ENCODE measurements at places on chromosomes 5 and 9. TPM values are rescaled to one million over a fixed set of nuclear protein-coding genes. Genes with fewer than 3 reads are reported as not detected.
A peak's percentile ranks its signal among the peaks of the same experiment; 100 is the strongest.

NUTM2G gene
- total RNA-seq: not detected

DNA sequence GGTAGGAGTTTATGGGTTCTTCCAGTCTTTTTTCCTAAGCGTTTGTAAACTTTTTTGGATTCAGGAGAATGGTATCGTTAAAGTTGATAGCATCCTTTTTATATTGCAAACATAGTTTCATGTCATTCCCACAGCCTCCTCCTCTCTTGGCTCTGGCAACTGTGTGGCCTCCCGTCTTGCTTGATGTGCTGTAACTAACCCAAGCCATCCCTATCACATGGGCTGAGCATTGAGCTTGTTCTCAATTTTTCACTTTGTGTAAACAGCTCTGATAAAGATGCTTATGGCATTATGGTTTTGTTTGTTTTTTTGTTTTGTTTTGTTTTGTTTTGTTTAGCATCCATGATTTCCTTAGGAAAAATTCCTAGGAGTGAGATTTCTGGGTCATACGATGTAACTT, 4.6 kb downstream of the STKLD1 start:
- DNase-seq: no peak

GRCh38 chr5:162068412-162068811, 839 bp downstream of the GABRG2 start:
- peak; percentile 7 for DNase-seq

OR1J2 gene
- 0.32 TPM for total RNA-seq

NR3C1 gene
- 55.7 TPM for total RNA-seq

DNA sequence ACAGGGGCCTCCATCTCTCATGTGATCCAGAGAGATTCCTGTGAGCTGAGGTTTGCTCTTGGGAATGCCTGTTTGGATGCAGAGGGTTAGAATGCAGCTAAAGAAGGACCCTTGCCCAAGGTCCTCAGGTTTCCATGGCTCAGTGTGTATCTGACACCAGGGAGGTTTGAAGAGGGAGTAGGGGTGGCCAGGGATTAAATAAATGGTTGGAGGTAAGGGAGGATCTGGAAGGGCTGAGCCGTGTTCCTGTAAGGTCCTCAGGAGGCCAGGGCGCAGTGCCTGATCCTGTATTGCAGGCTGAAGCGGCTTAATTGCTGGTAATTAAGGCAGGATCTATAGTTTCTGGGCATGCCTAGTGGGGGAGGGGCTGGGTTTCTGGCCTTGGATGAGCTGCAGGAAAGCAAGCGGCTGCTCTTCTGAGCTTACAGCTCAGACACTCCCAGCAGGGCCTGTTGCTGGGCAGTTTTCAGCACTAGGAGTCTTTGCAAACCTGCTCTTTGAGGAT, 41.5 kb upstream of the MAP1B start:
- DNase-seq: peak; percentile 15

- peak; percentile 81 for DNase-seq
Measured at GRCh38 chr9:114003758-114004157, 74.3 kb downstream of the AMBP start.

DNA sequence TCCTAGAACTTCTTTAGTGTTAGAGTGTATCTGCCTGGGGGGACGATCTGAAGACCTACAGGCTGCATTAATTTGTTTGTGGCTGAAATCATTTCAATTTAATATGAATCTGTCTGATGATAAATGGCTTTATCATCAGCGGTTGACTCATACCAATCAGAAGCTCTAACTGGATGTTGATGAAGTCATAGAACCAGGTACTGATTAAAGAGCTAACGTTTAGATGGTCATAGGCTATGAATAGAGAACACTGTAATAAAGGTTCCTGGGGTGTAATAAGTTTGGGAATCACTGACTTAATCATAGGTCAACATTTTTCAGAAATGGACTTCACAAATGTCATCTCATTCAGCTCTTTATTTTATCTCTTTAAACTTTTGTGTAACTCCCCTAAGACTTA, 329.9 kb downstream of the MSX2 start:
- DNase-seq: no peak

DNA sequence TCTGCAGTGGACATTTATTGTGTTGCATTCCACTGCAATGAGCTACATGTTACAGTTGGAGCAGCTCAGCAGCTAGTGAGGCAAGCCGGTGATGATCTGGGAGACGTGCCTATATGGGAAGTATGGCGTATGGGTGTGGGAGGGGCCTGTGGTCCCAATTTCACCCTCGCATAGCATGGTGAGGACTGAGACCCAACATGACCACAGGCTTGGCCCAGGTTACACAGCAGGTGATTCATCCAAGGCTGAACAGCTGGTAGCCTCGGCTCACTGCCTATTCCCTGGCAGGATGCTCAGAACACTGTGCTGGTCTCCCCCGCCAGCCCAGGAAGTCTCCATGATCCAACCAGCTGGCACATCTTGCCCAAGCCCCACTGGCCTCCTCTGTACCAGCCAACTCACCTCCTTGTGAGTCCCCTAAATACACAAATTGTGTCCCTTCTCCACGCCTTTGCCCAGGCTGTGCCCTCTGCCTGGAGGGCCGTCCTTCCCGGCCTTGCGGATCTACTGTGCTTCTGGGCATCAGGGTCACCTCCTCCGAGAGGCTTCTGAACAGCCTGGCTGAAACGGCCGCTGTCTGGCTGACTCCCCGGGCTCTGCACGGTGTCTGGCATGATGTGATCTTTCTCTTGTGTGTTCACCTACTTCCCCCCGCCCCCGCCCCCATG, 81.4 kb downstream of the NSUN2 start:
- no peak for DNase-seq

GRCh38 chr9:131622523-131622922, 77.2 kb downstream of the PRRT1B start:
- no peak for DNase-seq

POU4F3 gene
- not detected for total RNA-seq

EGFL7 gene
- total RNA-seq: 9.9 TPM

DNA sequence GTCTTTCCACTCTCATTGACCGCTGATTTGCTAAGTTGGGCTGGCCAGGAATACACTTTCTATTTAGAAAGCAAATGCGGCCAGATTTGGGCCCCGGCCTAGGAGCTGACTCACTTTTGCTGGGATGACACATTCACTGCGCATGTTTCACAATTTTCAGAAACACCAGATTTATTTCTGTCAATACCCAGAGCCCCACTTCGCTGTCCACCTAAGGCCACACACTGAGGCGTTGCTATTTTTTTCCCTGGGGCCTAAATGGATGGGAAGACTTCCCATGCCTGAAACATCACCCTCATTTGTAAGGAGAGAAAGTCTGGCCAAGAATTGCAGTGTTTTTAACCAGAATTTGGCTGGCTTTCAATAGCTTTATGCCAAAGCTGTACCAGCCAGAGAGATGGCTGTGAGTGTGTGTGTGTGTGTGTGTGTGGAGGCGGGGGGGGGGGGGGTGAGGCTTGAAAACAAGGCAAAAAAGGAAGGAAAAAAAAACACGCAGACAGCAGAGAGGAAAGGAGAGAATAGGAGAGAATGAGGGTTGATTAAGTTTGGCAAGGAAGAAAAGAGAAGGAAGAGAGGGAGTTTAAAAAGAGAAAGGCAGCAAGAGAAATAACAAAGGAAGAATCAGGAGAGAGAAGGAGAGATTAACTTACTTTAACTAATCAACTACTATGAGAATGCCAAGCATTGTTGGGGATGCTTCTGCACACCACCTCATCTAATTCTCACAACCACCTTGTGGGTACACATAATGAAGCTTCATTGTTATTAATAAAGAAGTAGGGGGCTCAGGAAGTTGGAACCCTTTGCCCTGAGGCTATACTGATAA, 261.4 kb upstream of the KLF4 start:
- DNase-seq: peak; percentile 99

TEX53 gene
- not detected for total RNA-seq

RBM22 gene
- 18.7 TPM for total RNA-seq

- DNase-seq: no peak
Measured at GRCh38 chr5:39867923-39868322, 443.1 kb upstream of the DAB2 start.

DNA sequence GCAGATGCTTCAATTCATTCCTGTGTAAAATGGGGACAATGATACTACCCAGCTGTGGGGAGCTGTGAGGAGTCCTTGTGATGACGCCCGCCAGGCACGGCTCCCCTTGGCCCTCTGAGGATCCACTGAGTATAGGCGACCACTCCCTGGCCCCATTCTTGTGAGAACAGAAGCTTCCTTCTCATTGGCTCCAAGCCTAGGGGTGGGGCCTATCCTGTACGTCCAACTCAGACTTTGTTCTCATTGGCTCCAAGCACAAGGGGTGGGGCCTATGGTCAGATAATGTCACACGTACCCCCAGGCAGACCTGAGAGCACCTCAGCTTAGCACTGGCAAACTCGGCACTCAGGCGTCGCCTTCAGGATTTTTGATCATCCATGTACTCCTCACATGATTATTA, 232.9 kb upstream of the MVB12B start:
- DNase-seq: no peak

RIOK2 gene
- 31.6 TPM for total RNA-seq

DNA sequence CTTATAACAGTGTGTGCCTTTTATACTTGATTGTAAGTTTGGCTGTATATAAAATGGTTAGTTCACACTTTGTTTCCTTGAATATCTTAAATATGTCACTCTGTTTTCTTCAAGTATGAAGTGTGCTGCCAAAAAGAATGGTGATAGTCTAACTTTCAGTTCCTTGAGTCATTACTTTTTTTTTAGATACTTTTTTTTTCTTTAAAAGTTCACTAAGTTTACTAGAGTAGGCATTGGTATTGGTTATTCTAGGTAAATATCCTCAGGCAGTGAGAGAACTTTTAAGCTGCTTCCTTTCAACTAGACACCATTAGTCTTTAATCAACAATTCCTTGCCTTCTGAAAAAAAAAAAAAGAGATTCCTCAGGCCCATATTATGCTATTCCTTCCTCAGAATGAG, 41.9 kb downstream of the SPEF2 start:
- DNase-seq: peak; percentile 36

SLC23A1 gene
- not detected for total RNA-seq

ANKDD1B gene
- total RNA-seq: 0.32 TPM

DNA sequence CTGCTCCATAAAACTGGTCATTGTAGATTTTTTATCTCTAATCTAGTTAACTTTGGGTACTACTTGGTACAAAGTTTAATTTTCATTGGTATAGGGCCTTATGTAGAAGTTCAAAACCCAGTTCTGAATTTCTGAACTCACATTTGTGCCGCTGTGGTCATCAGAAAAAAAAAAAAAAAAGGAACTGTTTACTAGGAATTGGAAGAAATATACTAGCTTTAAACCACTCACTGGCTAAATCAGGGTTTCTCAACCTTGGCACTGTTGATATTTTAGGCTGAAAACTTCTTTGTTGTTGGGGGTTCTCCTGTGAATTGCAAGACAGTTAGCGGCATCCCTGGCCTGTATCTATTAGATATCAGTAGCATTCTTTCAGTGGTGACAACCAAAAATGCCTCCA, 4.1 kb upstream of the ZFYVE16 start:
- DNase-seq: no peak

CXXC5 gene
- total RNA-seq: 79.5 TPM

DNA sequence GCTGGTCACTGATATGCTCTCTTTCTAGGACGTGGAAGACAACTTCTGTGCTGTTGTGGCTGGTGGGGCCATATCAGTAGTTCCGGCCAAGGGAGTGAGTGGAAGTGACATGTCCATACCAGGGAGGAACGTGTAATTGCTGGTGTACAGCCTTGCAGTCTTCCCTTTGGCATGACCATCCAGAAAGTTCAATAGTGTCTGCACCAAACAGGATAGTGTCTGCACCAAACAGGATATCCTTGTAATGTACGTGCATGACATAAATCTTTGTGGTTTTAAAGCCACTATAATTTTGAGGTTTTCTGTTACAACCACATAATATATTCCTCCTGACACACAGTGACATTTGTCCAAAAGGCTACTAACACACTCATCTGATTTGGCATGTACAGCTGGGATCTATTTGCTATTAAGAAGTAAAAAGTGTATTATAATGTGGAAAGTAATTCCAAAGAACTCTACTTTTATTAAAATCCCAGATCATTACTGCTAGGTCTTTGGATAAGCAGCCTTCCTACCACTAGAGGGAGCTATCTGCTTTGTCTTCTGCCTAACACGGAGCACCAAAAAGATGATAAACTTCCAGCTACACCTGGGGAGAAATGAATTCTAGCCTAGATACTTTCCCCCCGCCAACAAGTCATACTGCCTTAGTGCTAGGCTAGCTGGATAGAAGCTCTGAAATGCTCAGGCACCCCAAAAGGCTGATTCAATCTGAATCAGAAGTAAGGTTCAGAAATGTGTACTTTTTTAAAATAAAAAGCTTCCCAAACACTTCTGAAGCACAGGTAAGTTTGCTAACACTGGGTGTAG, 52.7 kb downstream of the RNF145 start:
- peak; percentile 84 for DNase-seq

DNA sequence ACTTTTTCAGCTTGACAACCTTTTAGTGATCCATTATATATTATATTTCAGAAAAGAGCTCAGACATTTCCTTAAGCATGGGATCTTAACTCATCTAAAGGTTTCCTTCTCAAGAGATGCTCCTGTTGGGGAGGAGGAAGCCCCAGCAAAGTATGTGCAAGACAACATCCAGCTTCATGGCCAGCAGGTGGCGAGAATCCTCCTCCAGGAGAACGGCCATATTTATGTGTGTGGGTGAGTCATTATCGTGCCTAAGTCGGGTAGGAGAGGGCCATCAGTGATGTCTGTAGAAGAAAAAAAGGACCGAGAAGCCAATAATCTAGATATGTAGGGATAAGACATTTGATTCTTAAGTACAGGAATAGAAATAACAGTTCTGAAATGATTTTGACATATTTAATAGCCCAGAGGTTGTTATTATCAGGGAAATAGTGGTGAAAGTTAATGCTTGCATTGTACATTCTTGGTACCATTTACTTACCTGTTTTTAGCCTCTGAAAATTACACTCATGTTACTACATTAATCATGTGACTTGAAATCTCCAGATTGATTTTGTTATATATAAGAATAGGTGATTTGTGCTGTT, 28.2 kb downstream of the MTRR start:
- DNase-seq: peak; percentile 65

WNT8A gene
- not detected for total RNA-seq

- peak; percentile 50 for DNase-seq
Measured at GRCh38 chr5:135829681-135830383, 4.6 kb upstream of the SLC25A48 start.

DNA sequence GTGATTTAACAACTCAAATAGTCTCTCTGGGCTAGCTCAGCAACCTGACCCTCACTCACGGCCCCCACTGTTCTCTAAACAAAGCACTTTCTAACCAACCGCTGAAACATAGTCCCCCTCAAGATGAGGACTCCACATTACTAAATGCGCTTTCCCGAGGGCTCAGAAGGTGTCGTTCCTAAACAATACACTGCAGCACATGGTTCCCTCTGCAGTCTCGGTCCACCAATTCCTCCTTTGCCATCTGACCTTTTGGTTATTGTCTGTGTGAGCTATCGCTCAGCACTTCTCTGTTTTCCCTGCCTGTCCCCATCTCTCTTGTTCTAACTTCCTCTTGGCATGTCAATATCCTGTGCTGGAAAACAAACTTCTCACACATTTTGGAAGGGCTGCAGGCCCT, 7.2 kb downstream of the EPB41L4A start:
- DNase-seq: no peak
